B cell (primary cell): ENCODE measurements at places on chromosomes 1 and 21. TPM values are rescaled to one million over a fixed set of nuclear protein-coding genes. Genes with fewer than 3 reads are reported as not detected.
A peak's percentile ranks its signal among the peaks of the same experiment; 100 is the strongest.

DNA sequence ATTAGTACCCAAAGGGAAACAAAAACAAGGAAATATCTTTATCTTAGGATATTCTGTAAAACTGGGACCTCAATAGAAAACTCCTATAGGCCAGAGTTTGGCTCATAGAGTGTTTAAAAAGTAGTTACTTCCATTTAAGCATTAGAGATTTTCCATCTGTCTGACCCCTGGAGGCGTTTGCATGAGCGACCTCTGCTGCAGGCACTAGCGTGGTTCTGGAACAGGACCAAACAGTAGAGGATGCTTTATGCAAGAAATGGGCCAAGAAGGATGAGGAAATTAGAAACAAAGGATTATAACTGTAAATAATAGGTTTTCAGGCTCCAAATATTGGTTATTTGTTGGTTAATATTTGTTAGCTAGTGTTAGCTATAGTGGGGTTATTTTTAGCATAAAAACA is 5.7 kb downstream of the ZBTB40 start:
- DNase-seq = no peak

GRCh38 chr1:154784924-154785531 is 85.1 kb downstream of the KCNN3 start:
- no peak for DNase-seq

- DNase-seq = no peak
Observed at GRCh38 chr21:28429161-28429560, 563.5 kb downstream of the LTN1 start.

- DNase-seq = no peak
Observed at GRCh38 chr1:196059210-196059609, 549.0 kb downstream of the KCNT2 start.

DNA sequence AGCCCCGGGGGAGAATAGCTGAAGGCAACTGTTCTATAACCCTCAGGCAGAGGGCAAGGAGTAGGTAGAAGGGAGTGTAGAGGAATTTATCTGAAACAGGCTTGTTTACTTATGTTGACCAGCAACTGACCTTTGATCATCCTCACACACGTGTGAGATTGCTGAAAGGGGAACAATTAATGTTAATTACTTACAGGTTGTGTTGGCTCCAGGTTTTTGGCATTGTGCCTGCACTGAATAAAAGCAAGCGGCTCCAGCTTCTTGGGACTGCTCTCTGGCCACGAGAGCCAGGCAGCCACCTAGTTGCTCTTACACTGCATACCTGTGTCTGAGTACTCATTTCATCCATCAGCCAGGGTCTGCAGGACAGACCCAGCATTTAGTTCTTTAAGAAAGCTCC is 41.3 kb upstream of the ARHGEF10L start:
- no peak for DNase-seq

DNA sequence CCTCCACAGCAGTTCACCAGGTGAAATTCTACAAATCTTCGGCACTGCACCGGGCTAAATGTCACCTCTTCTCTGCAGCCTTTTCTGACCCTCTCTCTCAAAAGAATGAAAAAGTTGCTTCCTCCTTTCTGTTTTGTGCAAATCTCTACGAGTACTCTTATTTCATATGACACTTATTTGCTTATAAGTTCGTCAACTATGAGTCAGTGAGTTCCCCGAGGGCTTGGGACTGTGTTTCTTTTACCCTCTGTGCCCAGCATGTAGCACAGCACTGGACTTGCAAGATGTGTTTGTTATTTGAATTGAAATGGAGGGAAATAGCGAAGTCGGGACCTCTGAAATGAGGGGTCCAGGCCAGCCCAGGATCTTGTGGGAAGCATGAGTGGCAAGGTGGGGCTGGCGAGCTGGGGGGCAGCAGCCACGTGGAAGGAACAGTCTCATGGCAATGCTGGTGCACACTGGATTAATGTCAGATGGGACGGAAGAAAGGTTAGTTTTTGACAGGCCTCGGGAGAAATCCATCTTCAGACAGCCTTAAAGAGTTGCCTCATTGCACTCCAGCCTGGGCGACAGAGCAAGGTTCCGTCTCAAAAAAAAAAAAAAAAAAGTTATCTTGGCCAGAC is 6.2 kb downstream of the SLC6A9 start:
- DNase-seq = no peak

PPFIA4 gene
- 0.62 and 0.75 TPM in 2 replicates for total RNA-seq

- DNase-seq = peak; percentile 52
Observed at GRCh38 chr1:117051224-117052064, 8.7 kb upstream of the TTF2 start.

DNA sequence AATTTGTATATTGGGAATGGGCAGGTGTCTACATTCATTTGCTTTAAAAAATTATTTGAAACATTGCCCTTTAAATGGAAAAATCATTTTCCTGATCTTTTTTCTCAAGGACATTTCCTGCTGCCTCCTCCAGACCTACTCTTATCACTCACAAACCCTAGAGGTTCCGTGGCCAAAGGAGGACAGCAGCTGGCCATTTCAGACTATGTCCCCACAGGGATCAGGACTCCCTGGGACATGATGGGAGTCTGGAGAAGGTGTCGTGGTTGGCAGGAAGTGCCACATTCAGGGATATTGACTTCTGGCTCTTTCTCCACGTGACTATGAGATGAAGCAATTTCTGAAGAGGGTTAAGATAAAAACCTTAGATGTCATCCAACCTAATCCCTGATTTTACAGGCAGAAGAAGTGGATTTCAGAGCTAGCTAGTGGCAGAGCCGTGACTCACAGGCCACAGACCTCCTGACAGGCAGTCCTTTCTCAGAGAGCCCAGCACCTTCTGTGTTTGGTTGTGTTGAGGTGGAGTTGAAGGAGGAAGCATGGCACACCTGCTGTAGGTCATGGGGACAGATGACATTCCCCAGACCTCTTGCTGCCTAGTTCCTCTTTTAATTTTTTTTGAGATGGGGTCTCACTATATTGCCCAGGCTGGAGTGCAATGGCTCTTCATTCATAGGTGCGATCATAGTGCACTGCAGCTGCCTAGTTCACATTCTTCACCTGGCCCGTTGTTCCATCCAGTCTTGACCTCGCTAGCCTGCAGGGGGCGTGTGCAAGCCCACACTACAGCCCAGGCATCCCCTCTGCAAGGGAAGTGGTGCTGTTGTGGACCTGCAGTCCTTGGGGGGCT is 25.5 kb upstream of the IL10 start:
- peak; percentile 68 for DNase-seq

GRCh38 chr1:111735858-111736544 is 3.2 kb downstream of the INKA2 start:
- no peak for DNase-seq

DNA sequence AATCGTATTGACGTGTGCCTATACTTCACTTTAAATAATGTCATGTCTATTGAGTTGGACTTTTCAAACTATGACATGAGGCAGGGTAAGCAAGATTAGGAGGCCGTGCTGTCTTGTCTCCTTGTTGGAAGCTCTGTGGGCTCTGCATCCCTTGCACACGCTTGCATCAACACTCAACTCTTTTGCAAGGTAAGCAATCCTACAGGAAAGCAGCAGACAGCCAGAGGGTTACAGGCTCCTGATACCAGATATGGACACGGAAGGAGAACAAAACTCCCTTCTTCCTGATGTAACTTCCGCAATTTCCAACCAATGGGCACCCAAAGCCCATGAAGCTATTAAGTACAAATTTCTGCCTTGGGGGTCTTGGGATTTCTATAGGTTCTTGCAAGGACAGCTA is 1520.7 kb upstream of the B3GALT2 start:
- DNase-seq = no peak

GPR153 gene
- total RNA-seq = 0.20 and 0.27 TPM in 2 replicates

CHI3L2 gene
- 6.8 and 9.2 TPM in 2 replicates for total RNA-seq
